ENCODE measurements at places on chromosomes 6 and 20. TPM values are rescaled to one million over a fixed set of nuclear protein-coding genes. Genes with fewer than 3 reads are reported as not detected.

The SLC17A4 gene
- not detected for total RNA-seq

The LY6G6C gene
- total RNA-seq = not detected

The HLA-DQB1 gene
- not detected for total RNA-seq

The CGA gene
- not detected for total RNA-seq

DNA sequence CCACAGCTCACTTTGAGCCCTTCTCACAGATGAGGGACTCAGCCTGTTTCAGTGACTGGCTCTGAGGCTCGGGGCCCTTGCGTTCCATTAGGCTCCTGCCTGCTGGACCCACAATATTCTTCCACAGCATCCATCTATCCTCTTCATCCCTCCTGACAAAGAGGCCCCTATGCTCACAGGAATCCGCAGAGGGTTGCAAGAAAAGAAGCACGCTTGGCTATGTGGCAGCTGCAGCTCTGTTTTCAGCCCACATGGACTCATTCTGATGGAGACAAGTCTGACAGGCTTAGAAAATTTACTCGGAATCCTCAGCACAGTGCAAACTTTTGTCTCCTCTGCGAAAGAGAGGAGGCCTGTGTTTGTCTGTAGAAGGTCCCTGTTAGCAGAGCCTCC, 207.5 kb downstream of the SYNDIG1 start:
- H3K27ac ChIP-seq = no peak overlapping the region
- H3K27me3 ChIP-seq = peaks cover 3% of the 10 kb centered on the region
- no peak overlapping the region for H3K4me3 ChIP-seq
- DNase-seq = no peak
- H3K36me3 ChIP-seq = no peaks in the 10 kb centered on the region

DNA sequence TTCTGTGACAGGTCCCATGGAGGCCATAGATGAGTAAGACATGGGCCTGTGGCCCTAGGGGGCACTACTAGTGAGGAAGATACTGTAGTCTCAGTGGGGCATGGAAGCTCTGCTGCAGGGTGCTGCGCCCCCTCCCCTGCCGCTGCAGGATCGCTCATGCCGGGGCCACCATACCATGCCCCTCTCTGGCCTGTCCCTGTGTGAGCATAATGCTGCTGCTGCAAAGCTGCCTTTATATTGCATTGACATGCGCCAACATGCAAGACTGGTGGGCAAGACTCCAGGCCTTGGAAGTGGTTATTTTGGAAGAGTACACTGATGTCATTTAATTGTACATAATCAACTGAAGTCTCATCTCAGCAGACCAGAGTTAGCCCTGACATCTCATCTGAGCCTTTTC, 60.0 kb downstream of the TOX2 start:
- DNase-seq = no peak
- H3K27ac ChIP-seq = no peak overlapping the region
- H3K27me3 ChIP-seq = peaks cover 24% of the 10 kb centered on the region

DNA sequence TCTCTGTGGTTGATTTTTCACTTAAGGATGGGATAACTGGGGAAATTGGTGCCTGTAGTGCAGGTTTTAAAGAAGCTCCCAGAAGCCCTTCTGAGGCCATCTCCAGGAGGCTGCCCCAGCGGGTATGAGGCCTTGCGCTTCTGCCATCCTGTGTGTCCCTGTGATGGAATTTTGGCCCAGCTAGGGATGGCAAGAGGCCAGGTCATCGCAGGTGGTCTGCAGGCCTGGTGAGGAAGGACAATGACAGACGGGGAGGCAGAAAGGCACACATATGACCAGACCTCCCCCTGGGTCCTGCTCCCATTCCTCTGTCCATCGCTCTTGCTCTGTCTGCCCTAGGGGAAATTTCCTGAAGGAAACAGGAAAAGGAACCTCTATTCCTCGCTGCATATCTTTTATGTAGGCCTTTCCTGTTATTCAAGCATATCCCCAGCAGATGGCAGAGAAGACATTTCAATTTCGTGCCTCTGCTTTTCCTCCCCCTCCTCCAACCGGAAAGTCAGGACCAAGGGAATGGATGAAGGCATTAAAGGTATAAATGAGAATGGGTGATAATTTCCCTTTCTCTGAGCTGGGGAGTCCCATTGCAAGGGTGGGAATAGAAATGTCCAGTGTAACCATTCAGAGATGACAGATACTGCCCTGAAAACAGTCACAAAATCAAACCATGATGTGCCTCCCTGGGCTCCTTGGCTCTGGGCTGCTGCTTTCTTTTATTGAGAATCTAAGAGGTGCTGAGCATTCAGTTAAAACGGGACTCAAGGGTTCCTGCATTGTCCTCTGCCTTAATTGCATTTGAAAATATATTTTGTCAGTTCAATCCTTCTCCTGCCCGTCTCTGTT, 17.6 kb upstream of the HLA-F start:
- H3K4me3 ChIP-seq = no peak overlapping the region
- H3K27me3 ChIP-seq = peaks cover 52% of the 10 kb centered on the region
- DNase-seq = no peak
- H3K27ac ChIP-seq = no peak overlapping the region

DNA sequence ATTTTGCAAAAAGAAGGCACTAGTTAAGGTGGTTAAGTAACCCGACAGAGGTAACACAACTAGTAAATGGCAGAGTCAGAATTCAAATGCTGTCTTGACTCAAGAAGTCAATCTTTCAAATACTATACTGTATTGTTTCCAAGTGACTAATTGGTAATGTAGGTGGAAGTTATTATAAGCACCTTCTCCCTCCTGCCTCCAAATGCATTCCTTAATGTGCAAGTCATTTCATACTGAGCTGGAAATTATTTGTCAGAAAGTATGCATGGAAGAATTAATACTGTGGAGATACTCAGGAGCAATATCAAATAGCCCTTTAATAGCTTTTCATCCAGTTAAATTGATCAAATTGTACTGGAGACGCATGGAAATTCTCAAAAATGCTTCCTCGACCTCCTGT, 579.1 kb downstream of the DOK5 start:
- no peak overlapping the region for H3K27ac ChIP-seq
- H3K36me3 ChIP-seq = no peaks in the 10 kb centered on the region
- no peaks in the 10 kb centered on the region for H3K4me1 ChIP-seq
- DNase-seq = no peak
- no peak overlapping the region for H3K4me3 ChIP-seq
- H3K27me3 ChIP-seq = no peaks in the 10 kb centered on the region

GRCh38 chr6:156545931-156546330, 231.2 kb upstream of the ARID1B start:
- no peaks in the 10 kb centered on the region for H3K36me3 ChIP-seq
- H3K4me3 ChIP-seq = no peak overlapping the region
- peaks cover 9% of the 10 kb centered on the region for H3K27me3 ChIP-seq
- H3K4me1 ChIP-seq = no peaks in the 10 kb centered on the region
